ENCODE measurements at places on chromosomes 3 and 15.

GRCh38 chr3:125309476-125309875 lies 65.6 kb downstream of the ZNF148 start:
- no peak for DNase-seq

- DNase-seq: no peak
Observed at GRCh38 chr3:176954517-176954916, 242.8 kb downstream of the TBL1XR1 start.

DNA sequence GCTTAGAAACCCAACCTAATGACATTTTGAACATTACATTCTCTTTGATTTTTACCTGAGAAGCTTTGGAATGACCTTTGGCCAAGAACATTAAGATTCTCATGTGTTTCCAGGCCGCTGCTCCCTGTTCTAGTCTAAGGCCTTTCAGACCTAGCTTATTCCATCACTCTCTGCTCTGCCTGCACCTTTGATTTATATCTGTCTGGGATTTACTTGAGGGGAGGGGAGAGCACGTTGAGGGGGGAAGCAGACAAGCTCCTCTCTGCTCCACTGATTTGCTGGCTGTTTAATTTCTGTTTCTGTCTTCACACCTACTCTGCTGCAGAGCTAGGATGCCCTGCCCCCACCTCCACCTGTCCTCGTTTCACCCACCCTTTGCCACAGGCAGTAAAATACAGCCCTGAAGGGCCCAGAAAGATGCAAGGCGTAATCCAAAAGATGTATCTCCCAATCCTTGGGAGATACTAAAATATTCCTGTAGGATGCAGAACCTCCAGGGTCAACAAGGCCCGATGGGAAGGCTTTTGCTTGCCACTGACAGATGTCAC lies 429.8 kb downstream of the EPHB1 start:
- DNase-seq: no peak

GRCh38 chr3:138748190-138748589 lies 86.5 kb downstream of the PIK3CB start:
- DNase-seq: no peak

DNA sequence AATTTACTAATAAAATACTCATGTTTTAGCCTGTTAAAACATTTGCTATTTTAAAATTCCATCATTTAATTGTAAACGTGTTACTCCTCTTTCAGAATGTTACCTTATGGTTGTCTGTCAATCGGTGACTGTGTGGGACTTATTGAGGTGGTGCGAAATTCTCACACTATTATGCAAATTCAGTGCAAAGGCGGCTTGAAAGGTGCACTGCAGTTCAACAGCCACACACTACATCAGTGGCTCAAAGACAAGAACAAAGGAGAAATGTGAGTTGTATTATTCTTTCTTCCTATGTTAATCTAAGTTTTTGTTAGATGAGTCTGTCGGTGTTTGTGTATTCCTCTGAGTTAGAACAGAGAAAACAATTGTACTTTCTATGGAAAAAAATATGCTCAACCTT lies 21.7 kb downstream of the KCNMB3 start:
- DNase-seq: peak; percentile 19

DNA sequence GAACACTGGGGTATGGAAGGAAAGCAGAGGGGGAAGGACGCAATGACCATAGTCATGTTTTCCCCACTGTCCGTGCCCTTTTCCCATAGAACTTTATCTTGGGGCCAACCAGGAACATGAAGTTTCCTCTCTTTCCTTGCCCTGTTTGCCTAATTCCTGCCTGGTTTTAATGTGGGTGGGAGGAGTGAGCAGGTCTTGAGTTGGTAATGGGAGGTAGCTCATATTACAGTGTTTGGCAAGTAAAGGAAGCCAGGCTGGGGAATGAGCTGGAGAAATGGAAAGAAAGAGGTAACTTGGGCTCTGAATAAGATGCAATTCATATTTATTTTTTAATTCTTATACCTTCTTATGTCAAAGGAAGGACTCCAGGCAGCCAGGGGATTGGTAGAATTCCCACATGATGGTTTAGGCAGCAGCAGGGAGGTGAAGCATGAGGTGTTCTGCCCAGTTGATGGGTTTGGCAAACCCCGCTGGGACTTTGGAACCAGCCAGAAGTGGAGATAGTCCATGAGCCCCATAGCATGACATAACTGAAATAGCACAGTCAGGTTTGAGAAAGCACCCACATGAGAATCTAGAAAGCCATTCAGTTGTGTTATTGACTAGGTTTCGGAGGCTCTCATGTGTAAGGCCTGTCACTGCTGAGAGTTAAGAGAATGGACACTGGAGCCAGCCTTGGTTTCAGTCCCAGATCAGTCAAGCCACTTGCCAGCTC lies 60.0 kb downstream of the CCK start:
- DNase-seq: no peak

DNA sequence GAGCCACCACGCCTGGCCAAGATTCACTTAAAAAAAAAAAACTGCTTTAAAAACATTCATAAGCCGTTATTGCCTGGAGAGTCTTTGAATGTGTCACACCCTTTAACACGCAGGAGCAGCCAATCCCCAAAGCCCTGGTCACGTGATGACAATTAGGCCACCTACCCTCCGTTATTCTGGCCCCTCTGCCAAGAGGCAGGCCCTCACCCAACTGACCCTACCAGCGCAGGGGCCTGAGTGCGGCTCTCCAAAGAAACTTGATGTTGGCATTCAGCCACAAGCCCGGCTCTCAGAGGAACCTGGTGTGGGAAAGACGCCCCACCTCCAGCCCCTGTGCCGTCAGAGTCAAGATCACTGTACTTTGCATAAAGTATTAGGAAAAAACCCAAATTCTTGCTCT lies 11.6 kb upstream of the MUC4 start:
- no peak for DNase-seq

- DNase-seq: no peak
Observed at GRCh38 chr3:127418560-127419147, 130.8 kb upstream of the PRR20G start.

DNA sequence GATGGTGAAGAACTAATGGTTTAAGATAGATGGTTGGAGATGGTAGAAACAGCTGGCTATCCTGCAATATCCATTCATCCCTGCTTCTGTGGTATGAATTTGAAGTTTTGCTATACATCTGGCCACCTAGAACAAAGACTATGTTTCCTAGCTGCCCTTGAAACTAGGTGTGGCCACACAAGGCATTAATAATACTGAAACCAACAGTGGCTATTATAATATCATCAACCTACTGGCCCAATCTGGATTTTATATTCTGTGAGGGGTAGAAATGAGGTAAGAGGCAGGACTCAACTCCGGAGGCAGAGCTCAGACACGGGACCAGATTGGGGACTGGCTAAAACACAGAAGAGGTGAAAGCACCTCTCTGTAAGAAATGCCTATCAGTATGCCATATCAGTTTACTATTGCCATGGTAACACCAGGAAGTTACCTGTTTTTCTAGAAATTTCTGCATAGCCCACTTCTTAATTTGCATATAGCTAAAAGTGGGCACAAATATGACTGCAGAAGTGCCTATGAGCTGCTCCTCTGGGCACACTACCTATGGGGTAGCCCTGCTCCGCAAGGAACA lies 8.4 kb downstream of the IFT80 start:
- DNase-seq: no peak

- DNase-seq: peak; percentile 85
Observed at GRCh38 chr3:139299261-139300132, 44.3 kb upstream of the MRPS22 start.

- no peak for DNase-seq
Observed at GRCh38 chr3:29705906-29706844, 425.3 kb downstream of the RBMS3 start.

DNA sequence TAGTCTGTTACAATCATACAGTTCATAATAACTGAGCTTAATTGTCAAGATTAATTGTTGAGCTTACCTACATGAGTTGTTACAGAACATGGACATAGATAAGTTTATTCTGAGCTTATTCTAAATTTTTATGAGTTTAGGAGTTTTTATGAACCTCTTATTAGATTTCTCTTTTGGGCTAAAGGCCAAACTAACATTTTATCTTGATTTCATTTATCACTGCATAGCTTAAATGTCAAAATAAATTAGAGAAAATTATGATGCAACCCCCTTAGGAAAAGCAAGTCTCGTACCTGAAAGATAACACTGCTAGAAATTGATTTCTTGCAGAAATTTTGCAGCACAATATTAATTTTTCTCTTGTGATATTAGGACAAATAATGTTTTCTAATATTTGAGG lies 54.5 kb downstream of the CNTN6 start:
- DNase-seq: no peak

DNA sequence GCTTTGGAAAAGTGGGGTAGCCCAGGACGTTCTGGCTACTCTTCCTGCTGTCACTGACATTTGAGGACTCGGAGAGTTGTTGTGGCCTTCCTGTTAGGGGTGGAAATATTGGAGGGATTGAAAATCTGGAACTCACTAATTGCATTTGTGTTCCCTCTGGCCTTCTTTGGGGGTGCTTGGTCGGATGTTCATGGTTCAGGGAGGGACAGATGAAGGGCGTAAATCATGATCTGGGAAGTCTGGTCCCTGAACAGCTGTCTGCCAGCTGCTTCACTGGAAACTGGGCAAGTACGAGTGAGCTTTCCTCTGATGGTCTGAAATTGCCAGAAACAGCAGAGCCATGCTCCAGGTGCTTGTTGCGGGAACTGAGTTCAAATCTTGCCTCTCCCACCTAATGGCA lies 327.8 kb upstream of the C2CD4B start:
- no peak for DNase-seq

DNA sequence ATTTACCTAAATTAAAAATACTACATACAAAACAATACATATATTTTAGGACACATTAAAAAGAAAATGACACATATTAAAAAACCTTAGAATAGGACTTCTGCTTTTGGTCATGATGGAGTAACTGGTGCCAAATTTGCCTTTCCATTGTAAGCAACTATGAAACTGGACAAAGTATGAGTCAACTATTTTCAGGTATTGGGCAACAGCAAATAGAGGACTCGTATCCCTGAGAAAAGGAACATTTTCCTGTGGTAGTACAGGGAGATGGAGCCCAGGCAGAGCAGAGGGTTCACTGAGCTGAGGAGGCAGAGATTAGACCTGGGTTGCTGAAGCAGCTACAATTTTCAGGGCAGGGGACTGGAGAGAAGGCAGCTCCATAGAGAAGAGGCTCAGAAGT lies 14.7 kb downstream of the CCR1 start:
- no peak for DNase-seq

DNA sequence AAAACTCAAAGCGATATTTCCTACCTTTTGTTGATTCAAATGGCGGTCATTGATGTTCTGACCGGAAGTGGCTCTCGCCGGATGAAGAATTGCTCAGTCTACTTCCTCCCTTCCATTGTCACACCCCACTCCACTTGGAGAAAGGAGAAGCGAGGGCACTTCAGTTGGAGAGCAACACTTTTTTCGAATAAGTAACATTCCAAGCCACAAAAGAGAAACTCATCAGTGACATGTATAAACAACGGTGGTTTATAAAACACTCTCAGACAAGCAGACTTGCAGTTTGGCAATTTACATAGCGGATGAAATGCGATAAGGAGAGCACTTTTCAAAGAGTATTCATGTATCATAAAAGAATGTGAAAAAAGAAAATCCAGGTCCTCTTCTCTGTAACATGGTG lies 919.1 kb downstream of the MCTP2 start:
- DNase-seq: no peak

- no peak for DNase-seq
Observed at GRCh38 chr3:59782664-59783063, 732.8 kb upstream of the CFAP20DC start.

- DNase-seq: peak; percentile 38
Observed at GRCh38 chr3:3296979-3297381, 117.5 kb upstream of the CRBN start.

DNA sequence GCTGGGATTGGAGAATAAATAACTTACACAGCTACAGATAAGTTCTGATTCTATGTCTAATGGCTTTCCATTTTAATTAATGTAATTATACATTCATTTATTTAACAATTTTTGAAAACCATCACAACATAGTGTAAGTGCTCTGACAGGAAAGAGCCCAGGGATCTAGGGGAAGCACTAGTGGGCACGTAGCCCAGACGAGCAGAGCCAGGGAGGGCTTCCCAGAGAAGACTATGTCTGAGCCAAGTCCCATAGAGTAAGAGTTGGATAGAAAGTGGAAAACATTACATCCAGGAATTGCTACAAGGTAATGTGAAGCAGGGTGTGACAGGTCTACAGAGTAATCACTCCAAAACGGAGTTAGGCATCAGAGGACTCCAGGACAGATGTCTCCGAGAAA lies 2.9 kb upstream of the HGD start:
- DNase-seq: no peak

DNA sequence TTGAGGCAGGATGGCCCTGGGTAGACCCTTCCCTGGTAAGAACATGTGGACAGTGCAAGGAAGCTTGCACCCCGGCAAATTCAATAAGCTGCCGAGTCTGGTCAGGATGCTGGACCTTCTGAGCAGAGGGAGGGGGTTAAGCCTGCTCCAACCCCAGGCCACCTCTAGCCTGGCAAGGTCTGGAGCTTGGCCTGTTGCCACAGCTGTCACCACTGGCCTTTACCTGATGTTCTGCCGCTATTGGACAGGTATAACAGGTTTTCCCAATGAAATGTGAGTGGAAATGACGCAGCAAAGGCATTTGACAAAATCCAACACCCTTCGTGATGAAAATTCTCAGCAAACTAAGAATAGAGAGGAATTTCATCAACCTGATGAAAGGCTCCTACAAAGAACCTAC lies 699 bp upstream of the MESP1 start:
- DNase-seq: no peak

DNA sequence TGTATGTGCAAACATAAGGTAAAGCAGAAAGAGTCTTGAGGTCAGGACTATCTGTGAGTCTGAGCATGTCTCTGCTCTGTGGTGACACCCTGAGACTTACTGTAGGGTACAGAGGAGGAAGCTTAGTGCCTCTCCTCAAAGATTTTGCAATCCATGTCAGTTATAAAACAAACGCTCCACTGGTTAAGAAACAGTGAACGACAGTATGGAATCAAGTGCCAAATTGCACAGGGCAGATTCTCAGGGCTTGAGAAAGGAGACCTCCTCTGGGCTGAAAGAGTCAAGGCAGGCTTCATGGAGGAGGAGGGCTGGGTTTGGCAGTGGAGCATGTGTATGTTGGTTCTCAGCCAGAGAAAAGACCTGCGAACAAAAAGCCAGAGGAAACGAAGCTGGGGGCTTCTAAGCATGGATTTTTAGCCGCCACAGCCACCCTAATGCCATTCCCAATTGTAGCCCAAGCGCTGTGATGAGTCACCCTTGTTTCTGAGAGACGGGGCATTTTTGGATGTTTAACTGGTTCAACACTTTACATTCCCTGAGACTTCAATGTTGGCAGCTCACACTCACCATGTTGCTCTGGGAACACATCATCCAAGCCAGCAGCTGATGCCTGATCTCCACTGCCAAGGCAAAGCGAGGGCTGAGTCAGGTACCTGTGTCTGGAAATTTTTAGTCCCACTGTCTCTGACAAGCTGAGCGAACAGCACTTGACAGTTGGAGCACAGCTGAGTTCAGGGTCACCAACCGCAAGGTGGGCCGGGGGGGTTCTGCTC lies 3.4 kb upstream of the DGKG start:
- DNase-seq: no peak

DNA sequence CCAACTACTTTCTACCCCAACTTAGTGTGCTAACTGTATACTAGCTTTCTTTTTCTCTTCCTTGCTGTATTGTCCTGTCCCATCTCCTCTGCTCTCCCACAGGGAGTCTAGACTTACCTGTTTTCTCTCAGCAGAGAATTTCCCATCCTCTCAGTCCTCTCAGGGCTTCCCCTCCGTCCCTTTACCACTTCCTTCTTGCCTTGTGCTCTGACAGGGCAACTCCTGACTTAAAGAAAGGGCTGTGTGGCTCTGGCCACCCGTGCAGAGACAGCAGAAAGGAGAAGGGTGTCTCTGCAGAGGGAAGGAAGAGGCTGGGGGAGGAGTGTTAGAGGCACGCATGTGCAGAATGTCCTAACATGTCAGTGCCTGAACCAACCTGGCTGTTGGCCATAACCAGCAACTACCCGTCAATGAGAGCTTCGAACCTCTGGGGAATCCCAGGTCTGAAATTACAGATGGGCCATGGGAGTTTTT lies at the start of gene GCSAM:
GCSAM (minus strand) TSS at position 274 of the 474 bp plus-strand sequence; CDS start at position 146, 128 bp downstream.
- no peak for DNase-seq
